Esophagus mucosa (tissue), 1 donor: ENCODE measurements at places on chromosomes 5 and 9.

DNA sequence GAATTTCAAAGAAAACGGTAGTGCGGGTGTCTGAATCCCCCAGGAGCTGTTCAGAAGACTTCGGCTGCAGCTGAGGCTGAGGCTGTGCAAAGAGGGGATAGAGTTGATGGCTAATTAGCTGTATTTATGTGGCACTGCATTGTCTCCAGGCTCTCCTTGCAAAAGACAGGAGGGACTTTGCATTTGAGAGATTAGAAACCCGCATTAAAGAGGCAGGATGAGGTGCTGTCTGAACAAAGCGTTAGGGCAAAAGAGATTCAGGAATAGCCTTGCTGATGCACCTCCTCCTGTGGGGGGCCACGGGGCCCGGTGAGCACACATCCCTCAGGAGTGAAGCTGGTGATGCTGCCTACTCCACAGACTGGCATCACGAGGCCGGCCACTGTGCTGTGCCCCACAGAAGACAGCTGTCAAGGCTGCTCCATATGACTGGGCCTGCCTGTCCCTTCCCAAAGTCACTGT, 343.6 kb upstream of the DAP start:
- no peak for ATAC-seq

DNA sequence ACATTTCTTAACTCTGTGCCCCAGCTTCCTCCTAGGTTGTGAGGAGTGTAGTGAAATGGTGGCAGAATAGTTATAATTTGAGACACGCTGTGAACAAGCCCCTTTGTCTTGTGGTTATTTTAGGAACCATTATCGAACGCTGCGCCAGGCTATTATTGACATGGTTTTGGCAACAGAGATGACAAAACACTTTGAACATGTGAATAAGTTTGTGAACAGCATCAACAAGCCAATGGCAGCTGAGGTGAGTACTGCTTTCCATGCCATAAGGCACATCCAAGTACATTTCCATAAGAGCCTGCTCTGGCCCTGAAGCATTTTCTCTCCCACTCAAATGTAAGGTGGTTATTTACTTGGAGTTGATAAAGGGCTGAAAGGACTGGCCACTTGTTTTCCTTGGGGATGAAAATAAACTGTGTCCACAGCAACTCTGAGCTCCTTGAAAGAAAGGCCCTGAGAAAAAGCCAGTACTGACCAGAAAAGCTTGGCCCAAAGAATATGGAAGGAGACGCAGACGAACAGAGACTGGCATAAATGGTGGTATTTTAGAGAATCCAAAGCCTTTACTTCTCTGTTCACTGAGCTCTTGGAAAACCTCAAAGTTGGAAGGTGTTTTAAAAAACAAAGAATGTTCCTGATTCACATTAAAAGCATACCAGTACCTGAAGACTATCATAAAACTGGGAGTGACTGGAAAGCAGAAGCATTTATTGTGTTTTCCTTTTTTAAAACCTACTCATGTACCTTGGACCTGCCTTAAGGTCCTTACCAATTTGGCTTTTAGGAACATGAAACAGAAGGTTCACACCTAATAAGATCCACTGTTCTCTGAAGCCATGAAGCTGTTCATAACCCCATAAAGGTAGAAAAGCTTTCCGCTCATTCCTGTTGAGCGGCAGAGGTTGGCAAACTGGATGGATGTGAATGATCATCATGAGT, 72.2 kb downstream of the WDR41 start:
- ATAC-seq, result no peak

DNA sequence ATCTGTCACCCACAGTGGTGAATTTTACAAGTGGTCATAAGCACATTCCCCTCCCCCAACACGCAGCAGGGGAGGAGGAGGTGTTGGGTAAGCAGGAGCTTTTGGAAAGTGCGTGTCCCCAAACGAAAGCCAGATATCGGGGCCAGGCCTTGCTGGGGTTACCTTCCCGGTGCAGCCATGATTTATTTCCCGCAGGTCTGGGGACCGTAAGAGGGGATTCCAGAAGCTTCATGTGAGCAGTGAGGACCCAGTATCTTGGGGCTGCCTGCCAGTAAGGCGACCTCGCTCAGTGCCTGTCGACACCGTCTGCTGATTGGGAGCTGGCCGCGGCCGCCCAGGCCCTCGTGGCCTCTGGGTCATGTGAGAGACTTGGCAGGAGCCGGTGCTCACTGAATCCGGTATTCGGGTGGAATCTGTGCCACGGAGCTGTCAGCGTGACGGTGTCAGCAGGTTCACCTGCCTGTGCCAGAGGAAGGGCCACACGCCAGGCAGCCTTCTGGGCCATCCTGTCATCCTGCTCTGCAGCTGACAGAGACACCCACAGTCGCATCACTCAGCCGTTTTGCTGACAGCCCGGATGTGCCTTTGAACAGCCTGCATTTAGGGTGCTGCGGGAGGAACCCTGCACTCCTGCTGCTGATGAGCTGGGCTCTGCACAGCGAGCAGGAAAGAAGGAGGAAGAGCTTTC, 37.3 kb downstream of the SEC61B start:
- ATAC-seq, result peak; percentile 81

DNA sequence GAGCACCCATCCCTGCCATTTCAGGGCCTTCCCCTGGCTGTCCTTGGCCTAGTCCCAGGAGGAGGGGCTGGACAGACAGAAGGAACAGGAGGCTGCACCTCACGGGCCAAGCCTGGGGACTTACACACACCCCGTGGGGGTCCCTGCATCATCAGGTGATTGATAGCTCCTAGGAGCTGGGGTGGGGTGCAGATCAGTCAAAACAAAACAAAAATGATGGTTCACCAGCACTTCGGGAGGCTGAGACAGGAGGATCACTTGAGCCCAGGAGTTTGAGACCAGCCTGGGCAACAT, 169.3 kb downstream of the GAPVD1 start:
- no peak for ATAC-seq

GRCh38 chr5:33227746-33228145, 213.0 kb upstream of the TARS1 start:
- ATAC-seq, result no peak

DNA sequence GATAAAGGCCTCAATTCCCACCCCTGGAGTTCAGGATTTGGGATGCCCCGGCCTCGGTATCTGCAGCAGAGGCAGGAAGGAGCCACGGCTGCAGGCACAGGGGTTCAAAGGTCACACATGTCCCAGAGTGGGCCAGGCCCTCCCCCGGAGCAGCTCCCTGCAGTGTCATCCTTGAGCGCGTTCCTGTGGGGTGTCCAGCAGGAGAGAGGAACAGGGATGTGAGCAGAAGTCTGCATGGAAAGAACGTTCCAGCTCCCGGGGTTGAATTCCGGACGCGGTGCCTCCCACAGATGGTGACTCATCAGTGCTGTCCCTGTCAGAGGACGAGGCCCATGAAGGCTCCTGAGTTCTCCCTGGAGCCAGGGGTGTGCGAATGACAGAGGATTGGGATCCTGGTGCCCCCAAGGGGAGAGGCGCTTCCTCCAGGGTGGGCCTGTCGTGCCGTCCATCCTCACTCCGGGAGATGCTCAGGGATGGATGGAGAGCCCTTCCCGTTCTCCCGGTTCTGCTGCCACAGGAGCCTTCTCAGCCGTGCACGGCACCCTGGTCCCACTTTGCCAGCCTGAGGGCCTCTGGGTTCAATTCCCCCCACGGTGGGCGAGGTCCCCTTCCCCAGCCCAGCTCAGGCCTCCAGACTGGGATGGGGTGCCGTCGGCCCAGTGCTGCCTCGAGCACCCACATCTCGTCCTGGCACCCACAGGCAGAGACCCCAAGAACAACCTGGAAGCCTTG, 3.1 kb downstream of the LCN1 start:
- no peak for ATAC-seq
